Mononuclear cell (primary cell): ENCODE measurements at places on chromosomes 11 and 22. TPM values are rescaled to one million over a fixed set of nuclear protein-coding genes. Genes with fewer than 3 reads are reported as not detected.

The FGF4 gene
- total RNA-seq: not detected

The DENND6B gene
- 1.0 TPM for total RNA-seq

The OR4A47 gene
- total RNA-seq: 0.21 TPM

The PLA2G6 gene
- 19.7 TPM for total RNA-seq

The RASD2 gene
- total RNA-seq: 0.52 TPM

The HORMAD2 gene
- total RNA-seq: not detected

The PRRG4 gene
- total RNA-seq: 2.5 TPM

The NPAT gene
- 46.0 TPM for total RNA-seq

The SLC7A4 gene
- total RNA-seq: not detected

The ART1 gene
- not detected for total RNA-seq

The APOBEC3A gene
- total RNA-seq: 42.5 TPM

The FOLR2 gene
- total RNA-seq: 3.3 TPM

The FLRT1 gene
- not detected for total RNA-seq

The PKP3 gene
- total RNA-seq: not detected

The MMP12 gene
- total RNA-seq: not detected

The MMP27 gene
- total RNA-seq: not detected

The TCP11L1 gene
- 9.2 TPM for total RNA-seq

The OSBPL5 gene
- total RNA-seq: 12.2 TPM

The SMTNL1 gene
- total RNA-seq: 0.10 TPM

The NLRP14 gene
- under 0.01 TPM for total RNA-seq

The BBOX1 gene
- not detected for total RNA-seq

The ZNRF3 gene
- total RNA-seq: 0.52 TPM

The AMPD3 gene
- 20.1 TPM for total RNA-seq
